ENCODE measurements at places on chromosomes 13 and 19. TPM values are rescaled to one million over a fixed set of nuclear protein-coding genes. Genes with fewer than 3 reads are reported as not detected.

- no peak for DNase-seq
Measured at GRCh38 chr19:6015841-6016545, 38.1 kb upstream of the RANBP3 start.

DNA sequence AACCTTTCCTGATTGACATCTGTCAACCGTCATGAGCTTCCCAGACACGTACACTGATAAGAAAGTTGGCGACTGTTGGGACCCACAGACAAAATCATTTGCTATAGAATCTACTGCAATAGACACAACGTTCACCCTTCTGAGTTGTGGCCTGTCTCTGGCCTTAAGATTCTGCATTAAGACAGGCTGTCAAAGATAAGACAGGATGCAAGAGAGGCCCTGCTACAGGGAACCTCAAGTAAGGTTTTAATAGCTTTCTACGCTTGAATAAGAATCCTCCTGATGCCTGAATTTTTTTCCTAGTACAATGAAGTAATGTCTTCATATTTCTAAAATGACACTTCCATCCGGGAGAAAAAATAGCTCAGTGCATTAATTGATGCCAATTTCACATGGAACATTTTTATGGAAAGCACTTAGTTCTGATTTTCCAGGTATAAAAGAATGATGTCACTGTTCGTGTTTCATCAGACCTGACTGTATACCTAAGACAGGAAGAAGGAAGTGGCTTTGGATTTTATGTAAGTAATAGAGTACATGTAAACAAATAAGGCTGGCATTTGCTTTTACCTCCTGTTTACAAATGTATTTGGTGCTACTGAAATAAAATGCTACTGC lies 275.2 kb upstream of the GPC6 start:
- DNase-seq = no peak

Gene SYCN
- not detected for polyA plus RNA-seq

Gene CEACAM19
- 22.7 TPM for polyA plus RNA-seq

GRCh38 chr13:70385852-70386251 lies 277.6 kb upstream of the KLHL1 start:
- no peak for DNase-seq

DNA sequence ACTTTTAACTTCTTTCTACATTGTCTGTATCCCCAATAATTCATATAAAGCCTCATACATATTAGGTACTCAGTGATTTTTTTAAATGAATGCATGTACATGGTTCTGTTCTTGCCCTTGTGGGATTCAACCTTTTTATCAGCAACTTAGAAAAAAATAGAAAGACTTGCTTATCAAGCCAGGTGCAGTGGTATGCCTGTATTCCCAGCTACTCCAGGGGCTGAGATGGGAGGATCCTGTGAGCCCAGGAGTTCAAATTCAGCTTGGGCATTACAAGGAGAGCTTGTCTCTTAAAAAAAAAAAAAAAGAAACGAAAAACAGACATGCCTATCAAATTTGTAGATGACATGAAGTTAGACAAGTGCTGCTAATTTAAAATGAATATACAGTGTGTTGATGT lies 54.2 kb upstream of the MYCBP2 start:
- no peak for DNase-seq

- no peak for DNase-seq
Measured at GRCh38 chr13:89748716-89749115, 1598.8 kb upstream of the MIR17HG start.

- DNase-seq = no peak
Measured at GRCh38 chr13:29564373-29564772, 31.1 kb downstream of the SLC7A1 start.
